ENCODE measurements at places on chromosomes 7 and 10.

DNA sequence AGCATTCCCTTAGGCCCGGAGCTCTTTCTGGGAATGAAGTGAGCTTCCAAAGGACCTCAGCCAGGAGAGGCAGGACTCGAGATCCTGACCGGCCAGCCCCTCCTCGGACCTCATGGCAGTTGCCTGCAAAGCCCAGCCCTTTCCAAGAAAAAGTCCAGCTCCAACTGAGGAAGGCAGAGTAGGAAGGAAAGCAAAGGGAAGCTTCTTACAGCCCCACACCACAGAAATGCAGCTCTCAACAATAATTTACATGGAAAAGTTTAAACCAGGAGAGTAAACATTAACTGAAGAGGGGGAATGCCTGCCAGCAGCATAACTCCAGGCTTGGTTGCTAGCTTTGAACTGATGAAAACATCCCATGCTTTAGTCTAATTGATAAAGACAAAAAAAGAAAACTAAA, 153.9 kb upstream of the PFKP start:
- no peak for DNase-seq

DNA sequence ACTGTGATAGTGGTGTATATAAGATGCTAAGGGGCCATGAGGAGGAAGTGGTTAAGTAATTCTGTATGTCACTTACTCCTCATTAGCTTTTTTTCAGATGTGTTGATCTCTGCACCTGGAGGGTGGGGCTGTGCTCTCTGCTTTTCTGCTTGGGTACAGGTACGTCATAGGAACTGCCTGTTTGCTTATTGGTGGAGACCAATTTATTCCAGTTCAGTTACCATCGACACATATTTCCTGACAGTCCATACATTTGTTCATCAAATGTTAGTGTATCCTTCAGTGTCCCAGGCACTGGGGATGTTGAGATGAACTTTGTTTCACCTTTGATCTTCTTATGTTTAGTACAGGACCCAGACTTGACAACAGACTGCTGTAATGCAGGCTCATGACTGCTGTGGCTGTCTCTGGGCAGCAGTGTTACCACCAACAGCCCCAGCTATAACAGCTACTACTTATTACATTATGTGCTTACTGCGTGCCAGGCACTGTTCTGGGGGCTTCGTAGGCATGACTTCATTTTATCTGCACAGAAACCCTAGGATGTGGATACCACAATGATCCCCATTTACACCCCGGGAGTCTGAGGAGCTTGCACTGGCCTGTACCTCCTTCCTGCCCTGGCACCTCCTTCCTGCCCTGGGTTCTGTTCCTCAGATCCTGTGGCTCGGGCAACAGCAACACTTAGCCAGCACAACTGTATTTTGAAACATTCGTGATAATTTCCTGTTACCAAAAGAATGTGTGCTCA, 87.4 kb downstream of the BUB3 start:
- peak; percentile 4 for DNase-seq

GRCh38 chr10:50648089-50648934, 24.6 kb upstream of the SGMS1 start:
- no peak for DNase-seq

- peak; percentile 41 for DNase-seq
These were observed 152.1 kb downstream of the SNX10 start for GRCh38 chr7:26443751-26444150.

DNA sequence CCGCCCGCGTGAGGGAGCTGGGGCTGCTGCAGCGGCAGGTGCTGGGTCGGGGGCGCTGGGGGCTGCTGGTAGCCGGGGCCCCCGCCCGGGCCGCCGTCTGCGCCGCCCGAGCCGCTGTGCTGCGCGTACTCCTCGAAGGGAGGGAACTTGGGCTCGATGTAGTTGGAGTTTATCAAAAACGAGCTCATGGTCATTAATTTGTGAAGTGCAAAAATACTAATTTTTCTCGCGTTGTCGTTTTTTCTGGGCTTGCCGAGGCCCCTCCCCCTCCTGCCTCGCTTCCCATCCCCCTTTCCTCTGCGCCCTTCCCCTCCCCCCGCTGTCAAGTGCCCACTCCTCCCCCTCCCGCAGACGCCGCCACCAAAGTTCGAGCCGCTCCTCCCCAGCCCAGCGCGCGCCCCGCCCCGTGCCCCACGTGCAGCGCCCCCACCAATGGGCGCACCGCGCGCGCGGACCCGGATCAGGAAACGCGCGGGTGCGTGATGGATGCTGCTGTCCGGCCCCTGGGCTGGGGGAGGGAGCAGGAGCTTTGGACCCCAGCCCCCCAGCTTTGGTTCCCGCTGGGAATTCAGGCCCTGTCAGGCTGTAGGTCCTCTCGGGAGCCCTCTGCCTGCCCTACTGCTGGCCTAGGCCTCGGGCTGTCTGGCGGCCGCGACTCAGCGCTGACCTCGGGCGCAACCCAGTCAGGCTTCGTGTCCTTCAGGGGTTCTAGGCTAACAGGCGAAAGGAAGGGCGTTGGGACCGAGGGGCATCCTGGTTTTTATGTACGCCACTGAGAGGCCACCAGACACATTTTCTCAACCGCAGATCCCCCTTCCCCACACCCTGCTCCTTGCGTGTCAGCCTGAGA, at the start of gene HOXA4:
HOXA4 (minus strand) TSS at position 218 of the 850 bp plus-strand sequence; CDS start at position 194, 24 bp downstream.
- DNase-seq: peak; percentile 55

DNA sequence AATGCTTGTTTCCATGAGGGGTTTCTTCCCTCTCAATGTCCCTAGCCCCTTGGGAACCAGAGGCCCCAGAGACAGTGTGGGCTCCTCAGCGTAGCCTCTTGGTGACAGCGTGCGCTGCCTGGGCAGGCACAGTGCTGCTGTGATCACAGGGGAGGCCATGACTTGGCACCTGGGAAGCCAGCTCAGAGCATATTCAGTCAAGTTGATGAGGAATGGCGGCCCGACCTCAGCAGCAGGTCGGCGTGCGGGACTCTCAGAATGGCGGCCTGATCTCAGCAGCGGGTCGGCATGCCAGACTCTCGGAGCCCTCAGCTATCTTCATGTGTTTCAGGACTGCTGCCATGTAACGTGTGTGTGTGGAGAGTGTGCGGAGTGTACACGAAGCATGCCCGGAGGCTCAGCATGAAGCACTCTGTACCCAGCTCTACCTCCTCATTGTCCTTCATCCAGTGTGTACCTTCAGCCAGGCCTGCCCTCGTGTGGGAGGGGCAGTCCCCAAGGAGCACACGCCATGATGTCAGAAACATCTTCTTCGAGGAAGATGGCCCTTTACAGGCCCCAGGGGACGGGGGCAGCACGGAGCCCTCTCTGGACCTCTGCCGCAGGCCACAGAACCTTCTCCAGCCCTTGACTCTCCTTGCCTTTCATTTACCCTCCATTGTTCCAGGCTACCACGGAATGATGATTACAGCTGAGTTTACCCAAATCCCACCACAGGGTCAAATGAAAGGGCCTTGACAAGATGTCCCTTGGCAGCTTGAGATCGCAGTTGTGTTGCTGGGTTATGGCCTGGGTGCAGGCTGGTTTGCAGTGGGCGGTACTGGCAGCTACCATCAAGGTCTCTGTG, 130.4 kb downstream of the SMURF1 start:
- DNase-seq: no peak

- DNase-seq: no peak
These were observed 2.3 kb downstream of the GSDME start for GRCh38 chr7:24754906-24755506.

GRCh38 chr10:91127341-91128082, 93.0 kb upstream of the PCGF5 start:
- DNase-seq: no peak

- no peak for DNase-seq
These were observed 369.9 kb upstream of the KCND2 start for GRCh38 chr7:119903085-119903484.

GRCh38 chr7:37494926-37495325, 46.3 kb upstream of the ELMO1 start:
- no peak for DNase-seq

GRCh38 chr7:33854178-33854577, 51.2 kb upstream of the BMPER start:
- DNase-seq: no peak

GRCh38 chr10:50992356-50992901, 81.9 kb upstream of the PRKG1 start:
- DNase-seq: peak; percentile 22

DNA sequence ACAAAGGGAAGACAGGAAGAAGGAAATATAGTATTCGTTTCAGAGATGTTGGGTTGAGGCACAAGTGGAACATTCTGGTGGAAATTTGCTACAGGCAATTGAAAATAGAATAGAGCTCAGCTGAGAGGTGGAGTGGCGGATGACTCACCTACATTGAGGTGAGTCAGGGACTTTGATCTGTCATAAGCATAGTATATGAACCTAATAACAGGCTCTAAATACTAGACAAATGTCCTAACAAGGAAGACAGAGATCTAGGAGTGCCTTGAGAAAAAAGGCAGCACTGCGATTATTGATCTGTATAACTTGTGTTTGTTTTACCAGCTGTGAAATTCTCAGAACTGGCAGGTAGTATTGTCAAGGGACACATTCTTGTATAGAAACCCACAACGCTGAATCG, 907 bp upstream of the IFRD1 start:
- peak; percentile 66 for DNase-seq

DNA sequence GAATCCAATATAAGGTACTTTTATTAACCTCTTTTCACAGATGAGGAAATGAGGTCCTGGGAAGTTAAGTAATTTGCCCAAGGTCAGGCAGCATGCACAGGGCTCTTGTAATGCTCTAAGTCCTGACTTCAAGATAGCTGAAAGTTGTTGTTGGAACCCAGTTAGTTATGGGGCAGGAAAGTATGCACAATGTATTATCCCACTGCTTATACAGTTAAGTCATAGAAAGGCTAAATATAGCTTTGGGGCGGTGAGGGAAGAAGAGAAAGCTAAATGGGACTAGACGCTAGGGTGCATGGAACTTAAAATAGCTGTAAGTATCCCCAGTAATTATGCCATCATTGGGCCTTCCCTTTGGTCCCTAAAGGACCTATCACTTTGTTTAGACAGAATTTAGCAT, 9.2 kb downstream of the GLCCI1 start:
- no peak for DNase-seq

DNA sequence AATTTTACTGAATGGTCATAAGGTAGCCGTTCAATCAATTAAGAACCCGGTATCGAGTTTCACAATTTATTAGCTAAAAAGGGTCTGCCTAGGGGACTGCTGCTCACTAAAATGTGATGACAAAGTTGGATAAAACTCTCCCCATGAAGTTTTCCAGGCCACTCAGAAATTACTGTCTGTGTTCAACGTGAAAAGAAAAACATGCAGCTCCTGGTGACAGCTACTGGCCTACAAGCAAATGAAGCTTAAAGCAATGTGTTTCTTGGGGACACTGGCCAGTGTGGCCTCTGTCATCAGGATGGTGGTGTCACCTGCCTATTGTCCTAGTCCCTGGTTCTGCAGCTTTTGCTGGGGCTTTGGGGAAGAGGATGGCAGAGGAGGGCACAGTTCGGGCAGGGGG, 222.6 kb downstream of the WDR11 start:
- DNase-seq: no peak

DNA sequence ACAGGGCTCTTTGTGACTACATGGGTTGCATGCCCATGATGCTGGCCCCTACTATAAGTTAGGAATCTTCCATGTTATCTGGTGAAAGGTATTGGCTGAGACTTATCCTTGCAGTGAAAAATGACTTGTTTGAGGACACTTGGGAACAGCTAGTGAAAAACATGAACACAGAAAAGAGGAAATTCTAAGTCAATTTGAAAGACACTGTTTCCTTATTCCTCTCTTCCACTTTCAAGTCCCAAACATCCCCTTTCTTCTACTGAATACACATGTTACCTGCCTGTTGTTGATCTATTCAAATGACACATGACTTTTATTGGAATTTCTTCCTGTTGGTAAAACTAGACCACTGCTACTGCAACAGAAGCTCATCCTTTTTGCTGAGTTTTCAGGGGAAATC, 29.5 kb upstream of the PRKCQ start:
- no peak for DNase-seq

- DNase-seq: no peak
These were observed 5.5 kb upstream of the FIGNL1 start for GRCh38 chr7:50455658-50456057.

GRCh38 chr10:31051703-31052102, 20.0 kb upstream of the ZNF438 start:
- no peak for DNase-seq

GRCh38 chr10:59143544-59143943, 32.9 kb upstream of the PHYHIPL start:
- DNase-seq: no peak

DNA sequence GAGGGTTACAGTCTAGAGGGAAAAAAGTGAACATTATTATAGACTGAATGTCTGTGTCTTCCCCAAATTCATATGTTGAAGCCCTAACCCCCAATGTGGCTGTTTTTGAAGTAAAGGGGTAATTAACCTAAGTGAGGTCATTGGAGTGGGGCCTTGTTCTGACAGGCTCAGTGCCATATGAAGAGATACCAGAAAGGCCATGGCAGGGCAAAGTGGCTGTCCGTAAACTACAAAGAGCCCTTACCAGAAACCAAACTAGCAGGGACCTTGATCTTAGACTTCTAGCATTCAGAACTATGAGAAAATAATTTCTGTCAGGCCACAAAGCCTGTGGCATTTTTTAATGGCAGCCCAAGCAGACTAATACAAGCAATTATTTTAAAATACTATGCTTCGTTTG, 8.7 kb downstream of the TMEM209 start:
- DNase-seq: no peak

DNA sequence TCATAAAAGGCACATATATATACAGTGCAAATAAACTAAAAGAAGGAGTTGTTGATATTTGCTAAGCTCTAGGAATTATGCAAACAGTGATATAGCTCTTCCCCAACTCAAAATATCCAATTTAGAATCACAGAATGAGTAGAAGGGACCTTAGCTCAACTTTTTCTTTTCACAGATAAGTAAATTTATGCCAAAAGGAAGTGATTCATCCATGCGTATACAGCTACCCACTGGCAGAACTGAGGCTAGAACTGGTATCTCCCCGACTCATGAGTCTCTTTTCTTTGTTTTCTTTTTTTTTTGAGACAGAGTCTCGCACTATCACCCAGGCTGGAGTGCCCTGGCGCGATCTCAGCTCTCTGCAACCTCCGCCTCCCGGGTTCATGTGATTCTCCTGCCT, 54.2 kb upstream of the SVIL start:
- DNase-seq: no peak

GRCh38 chr10:37344413-37344812, 219.0 kb downstream of the ANKRD30A start:
- no peak for DNase-seq

DNA sequence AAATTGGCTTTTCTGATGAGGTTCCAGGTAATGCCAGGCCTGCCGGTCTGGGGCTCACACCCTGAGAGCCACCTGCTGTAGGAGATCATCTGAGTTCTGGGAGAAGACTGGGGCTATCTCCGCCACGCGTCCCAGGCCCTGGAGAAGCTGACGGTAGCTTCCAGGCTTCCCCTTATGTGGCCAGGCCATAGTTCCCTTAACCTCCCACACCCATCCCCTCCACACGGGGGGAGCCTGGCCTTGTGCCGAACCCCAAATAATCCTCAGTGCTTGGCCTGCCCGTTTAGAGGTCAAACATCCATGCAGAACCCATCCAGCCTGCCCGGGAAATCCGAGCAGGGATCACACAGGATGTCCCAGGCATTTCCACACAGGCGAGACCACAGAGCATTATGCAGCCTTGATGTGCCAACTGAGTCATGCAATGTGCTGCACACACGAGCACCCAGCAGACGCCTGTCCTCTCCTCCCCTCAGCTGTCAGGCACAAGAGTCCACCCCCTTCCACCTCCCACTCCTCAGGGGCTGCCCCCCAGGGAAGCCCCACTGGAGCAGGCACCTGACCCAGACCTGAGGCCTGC, 176.2 kb downstream of the PRKAG2 start:
- DNase-seq: no peak

Measured in body of pancreas (tissue), 4 donors.